ENCODE measurements at places on chromosomes 2 and 18.

- DNase-seq = no peak
Observed at GRCh38 chr2:71078624-71079023, 10.2 kb downstream of the NAGK start.

- DNase-seq = no peak
Observed at GRCh38 chr2:29966266-29966665, 44.9 kb upstream of the ALK start.

DNA sequence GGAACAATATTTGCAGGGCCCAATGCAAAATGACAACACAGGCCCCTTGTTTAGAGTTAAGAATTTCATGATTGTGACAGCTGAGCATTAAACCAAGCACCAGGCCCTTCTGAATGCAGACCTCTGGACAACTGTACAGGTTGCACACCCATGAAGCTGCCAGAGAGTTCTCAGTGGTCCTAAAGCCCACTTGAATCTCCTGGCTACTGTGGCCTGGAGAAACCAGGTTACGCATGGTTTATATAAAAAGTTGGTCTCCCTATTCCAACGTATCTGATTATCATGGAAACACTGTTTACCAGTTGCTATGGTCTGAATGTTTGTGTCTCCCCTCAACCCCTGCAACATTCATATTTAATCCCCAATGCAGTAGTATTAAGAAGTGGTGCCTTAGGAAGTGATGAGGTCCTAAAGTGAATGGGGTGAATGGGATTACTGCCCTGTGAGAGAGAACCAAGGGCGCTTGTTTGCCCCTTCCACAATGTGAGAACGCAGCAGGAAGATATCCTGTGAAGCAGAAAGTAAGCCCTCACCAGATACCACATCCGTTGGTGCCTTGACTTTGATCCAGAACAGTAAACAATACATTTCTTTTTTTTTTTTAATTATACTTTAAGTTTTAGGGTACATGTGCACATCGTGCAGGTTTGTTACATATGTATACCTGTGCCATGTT, 48.0 kb upstream of the ANXA4 start:
- peak; percentile 22 for DNase-seq

GRCh38 chr2:188940171-188940570, 34.0 kb upstream of the COL3A1 start:
- no peak for DNase-seq
